ENCODE measurements at places on chromosomes 12 and 14. TPM values are rescaled to one million over a fixed set of nuclear protein-coding genes. Genes with fewer than 3 reads are reported as not detected.

- H3K4me3 ChIP-seq = peak overlapping the region; percentile 57
- H3K27ac ChIP-seq = peak overlapping the region; percentile 70
- H3K4me1 ChIP-seq = peaks cover 12% of the 10 kb centered on the region
These were observed 652 bp upstream of the POLE2 start for GRCh38 chr14:49688701-49689030.

DNA sequence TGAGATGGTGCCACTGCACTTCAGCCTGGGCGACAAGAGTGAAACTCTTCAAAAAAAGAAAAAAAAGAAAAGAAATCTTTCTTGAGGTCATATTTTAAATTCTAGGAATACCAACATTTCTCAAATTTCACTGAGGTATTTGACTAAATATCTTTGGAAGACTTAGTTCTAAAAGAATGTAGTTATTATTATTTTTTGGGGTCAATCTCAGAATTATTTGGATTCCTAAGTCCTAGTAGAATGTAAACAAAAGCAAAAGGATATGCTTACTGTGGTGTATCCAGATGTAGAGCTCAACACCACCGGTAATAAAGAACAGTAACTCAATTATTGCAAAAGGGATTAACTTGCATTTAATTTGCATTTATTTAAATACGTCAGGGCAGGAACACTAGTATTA, 25.0 kb downstream of the PRICKLE1 start:
- peaks cover 4% of the 10 kb centered on the region for H3K4me1 ChIP-seq
- no peak overlapping the region for H3K27ac ChIP-seq
- H3K27me3 ChIP-seq = no peaks in the 10 kb centered on the region
- H3K36me3 ChIP-seq = no peaks in the 10 kb centered on the region
- no peak for DNase-seq

DNA sequence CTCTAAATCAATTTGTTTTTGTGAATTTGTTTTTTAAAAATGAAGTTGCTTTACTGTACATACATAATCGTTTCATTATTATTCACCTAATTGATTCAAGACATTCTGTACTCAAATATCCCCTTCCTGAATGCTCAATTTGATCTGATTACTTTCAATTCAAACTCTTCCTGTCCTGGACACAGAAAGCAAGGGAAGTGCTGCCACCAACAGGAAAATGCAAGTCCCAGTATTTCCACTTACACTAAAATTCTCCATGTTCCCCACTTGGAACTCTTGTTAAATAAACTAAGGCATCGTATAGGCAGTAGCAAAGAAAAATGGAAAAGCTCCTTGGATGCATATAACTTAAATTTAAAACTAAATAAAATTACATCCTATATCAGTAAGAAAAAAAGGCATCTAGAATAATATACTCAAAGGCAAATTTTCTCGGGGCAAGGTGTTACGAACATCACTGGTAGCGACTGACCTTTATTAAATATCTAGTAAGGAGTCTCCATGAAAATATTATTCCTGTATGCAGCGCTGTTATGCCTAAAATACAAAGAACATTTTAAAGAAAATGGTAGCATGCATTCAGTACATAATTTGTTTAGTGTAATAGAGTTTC, 72.0 kb upstream of the DBX2 start:
- H3K27ac ChIP-seq = no peak overlapping the region
- H3K36me3 ChIP-seq = no peaks in the 10 kb centered on the region
- no peaks in the 10 kb centered on the region for H3K4me1 ChIP-seq
- no peak overlapping the region for H3K4me3 ChIP-seq

DNA sequence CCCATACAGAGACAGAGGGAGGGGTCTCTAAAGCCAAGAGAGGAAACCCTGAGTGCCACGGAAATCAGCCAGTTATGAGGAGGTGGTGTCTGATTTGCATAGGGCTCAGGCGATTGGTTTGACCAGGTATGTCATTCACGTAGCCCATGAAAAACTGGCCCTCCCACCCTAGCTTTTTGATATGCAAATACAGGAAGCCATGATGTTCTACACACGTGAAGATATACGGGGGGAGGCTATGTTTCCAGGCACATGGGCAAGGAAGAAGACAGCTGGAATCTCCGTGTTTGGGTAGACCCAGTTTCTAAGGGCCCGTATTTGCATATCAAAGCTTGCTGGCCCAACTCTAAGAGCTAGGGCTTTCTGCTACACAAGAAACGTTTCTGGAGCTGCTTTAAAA, 717.8 kb upstream of the SEL1L start:
- H3K36me3 ChIP-seq = no peaks in the 10 kb centered on the region
- no peak for DNase-seq
- H3K4me1 ChIP-seq = no peaks in the 10 kb centered on the region
- H3K27me3 ChIP-seq = no peaks in the 10 kb centered on the region
- no peak overlapping the region for H3K27ac ChIP-seq

GRCh38 chr12:51048661-51049251, 629 bp downstream of the LETMD1 start:
- peak overlapping the region; percentile 93 for H3K27ac ChIP-seq
- no peaks in the 10 kb centered on the region for H3K27me3 ChIP-seq
- peaks cover 24% of the 10 kb centered on the region for H3K4me1 ChIP-seq

Gene KRT3
- not detected for total RNA-seq

Gene RD3L
- not detected for total RNA-seq

Gene NUAK1
- 7.1 TPM for total RNA-seq
